Astrocyte of the hippocampus (primary cell): ENCODE measurements at places on chromosomes 3 and 15.

DNA sequence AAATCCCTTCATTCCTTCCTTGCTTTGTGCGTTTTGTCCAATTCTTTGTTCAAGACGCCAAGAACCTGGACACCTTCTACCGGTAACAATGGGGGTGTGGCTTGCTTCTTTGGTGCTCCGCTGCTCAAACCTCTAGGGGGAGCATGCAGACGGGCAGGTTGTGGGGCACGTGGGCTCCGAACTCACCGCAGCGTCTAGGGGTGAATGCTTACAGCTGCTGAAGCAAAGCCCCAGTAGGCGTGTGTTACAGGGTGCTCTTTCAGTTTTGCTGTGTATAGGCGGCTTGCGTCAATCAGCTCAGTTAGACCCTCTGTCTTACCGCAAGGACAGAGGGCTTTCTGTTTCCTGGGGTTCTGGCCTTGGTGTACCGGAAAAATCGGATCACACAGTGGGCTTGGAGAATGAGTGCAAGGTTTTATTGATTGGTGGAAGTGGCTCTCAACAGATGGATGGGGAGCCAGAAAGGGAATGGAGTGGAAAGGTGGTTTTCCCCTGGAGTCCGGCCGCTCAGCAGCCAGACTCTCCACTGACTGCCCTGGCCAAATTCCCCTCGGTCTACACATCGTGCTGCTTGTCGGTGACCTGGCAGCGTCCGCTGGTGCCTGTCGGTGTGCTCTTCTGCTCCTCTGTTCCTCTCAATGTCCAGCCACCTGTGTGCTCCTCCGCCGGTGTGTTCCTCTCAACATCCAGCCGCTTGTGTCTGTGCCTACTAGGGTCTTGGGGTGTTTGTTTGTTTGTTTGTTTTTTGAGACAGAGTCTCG lies 1.2 kb upstream of the LRRC34 start:
- no peak for DNase-seq

DNA sequence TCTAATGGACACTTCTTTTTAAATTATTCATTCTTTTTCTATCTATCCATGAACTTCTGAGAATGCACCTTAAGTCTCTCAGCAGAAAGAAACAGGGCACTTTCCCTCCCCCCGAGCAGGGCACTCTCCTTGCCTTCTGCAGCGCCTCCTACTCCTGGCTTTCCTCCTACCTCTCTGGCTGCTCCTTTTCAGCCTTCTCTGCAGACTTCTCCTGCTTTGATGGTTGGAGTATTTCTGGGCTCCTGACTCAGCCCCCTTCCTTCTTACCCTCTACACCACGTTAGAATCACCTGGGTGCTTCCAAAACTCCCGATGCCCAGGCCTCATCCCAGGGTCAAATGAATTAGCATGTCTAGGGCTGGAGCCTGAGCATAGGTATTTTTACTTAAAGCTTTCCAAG lies 3.4 kb downstream of the SCN5A start:
- no peak for DNase-seq

DNA sequence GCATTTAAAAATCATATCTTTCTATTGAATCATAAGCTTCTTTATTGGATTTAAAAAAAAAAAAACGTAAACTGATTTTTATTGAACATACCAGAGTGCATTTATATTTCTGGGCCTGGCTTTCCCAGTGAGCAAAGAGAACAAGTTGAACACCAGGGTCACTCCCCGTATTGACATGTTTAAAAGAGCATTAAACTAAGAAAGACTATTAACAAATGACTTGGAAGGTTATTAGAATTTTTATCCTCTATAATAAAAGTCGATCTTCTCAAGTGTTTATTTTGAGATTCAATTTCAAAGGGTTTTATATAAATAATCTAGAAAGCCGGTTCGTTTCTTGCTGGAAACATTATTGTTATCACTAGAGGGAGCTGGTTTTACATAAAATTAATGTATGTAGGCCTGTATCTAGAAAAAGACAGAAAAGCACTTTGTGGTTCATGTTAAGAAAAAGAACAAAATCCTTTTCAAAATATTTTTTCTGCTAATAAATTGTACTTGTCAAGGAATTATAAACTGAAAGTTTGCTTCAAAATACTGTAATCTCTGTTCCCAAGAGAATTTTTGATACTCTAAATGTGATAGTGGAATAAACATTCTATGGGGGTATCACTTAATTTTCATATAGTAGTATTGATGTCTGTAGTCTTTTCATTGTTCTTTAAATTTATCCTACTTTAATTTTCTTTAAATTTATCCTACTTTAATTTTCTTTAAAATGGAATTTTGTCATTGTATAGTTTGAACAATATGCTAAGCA lies 321.8 kb upstream of the MME start:
- DNase-seq, result peak; percentile 24

DNA sequence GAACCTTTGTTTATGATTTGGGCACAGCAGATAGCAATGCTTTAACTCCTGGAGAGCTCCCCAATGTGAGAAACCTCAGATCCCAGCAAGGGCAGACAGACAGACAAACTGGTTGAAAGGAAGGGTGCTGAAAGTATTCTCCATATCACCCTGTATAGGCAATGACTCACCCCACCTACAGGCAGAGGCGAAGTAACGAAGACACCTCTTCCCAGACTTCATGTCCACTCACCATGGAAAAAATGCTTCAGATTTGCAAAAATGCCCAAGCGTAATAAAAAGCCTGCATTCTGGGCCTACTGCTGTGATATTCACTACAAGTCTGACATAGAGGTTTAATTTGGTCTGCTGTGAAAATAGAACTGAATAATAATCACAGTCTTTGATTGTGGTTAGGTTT lies 50.5 kb downstream of the THBS1 start:
- peak; percentile 43 for DNase-seq

DNA sequence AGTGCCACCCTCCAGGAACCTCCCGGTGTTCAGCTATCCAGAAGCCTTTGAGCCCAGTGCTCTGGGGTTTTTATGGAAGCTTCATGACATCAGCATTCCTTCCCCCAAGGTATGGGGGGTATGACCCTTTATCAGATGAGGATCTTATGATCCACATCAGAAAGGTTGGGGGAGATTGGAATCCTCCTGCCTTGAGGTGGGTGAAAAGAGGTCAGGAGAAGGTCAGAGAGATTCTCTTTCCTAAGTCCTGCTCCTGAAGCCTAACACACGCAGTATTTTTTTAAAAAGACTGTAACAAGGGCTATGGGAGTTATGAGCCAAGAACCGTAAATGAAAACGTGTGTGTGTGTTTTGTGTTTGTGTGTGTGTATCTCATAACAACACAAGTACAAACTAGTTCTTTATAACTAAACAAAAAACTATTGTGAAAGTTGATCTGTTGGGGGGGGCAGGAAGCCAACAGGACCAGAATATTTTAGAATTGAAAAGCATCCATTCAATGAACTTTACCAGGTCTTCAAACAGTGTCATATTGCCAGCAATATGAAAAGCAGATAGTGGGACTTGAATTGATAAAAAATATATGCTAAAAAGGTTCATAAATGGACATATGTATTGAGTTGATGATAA lies 13.2 kb downstream of the MKRN3 start:
- no peak for DNase-seq

GRCh38 chr15:43440721-43441281 lies 52.2 kb downstream of the TP53BP1 start:
- peak; percentile 95 for DNase-seq

DNA sequence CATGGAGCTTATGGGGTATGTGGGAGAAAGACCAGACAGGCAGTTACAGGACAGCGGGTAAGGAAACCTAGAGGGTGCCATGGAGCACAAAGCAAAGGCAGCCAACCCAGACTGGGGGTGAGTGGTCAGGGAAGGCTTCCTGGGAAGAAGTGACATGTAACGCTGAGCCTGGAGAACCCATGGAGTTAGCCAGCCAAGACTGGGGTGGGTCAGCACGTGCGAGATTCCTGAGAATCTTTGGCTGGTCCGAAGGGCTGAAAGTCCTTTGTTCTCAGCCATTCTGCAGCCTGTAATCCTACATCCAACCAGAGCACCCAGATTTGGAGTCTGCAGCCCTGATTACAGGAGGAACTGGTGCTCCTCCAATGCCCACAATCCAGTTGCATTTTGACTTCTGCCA lies 120.1 kb upstream of the WNT5A start:
- DNase-seq, result no peak

DNA sequence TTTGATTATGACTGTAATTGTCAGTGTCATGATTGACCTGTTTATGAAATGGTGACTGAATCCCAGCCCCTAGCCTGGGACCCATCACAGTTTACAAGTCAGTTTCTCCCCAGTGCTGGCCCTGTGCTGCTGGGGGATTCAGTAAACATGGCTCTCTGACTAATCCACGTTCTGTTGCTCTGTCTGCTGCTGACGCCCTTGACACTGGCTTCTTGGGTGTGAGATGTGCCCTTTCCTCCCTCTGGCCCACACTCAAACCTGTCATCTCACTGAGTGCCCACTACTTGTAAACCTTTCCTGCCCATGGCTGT lies 84.2 kb downstream of the COL6A5 start:
- DNase-seq, result no peak

GRCh38 chr3:12227833-12228232 lies 61.0 kb upstream of the PPARG start:
- DNase-seq, result peak; percentile 95

GRCh38 chr3:184315543-184315867 lies 1.1 kb downstream of the EIF4G1 start:
- no peak for DNase-seq

DNA sequence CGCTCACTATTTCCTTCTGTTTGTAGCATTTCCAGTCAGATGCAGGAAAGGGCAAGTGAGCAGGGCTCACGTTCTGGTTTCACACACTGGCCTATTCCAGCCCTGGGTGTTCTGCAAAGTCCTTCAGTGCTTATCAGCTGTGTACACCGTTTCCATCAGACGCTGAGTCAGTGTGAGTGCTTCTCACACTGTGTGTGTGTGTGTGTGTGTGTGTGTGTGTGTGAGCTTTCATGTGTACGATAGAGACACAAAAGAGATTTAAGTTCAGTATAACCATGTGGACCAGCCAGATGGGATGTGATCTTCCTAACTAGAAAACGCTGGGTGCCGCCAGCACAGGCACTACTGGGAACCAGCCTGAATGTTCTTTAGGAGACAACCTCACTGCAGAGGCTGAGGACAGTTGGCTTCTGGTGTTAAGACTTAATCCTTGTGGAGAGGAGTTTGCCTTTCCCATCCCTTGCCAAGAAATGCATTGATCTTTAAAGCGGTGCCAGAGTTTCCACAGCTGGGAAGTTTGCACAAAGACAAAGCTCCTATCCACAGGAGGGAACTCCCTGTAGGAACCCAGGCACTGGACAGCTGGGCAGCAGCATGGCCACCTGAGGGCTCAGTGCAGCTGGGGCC lies 3.9 kb upstream of the CHSY1 start:
- peak; percentile 65 for DNase-seq

DNA sequence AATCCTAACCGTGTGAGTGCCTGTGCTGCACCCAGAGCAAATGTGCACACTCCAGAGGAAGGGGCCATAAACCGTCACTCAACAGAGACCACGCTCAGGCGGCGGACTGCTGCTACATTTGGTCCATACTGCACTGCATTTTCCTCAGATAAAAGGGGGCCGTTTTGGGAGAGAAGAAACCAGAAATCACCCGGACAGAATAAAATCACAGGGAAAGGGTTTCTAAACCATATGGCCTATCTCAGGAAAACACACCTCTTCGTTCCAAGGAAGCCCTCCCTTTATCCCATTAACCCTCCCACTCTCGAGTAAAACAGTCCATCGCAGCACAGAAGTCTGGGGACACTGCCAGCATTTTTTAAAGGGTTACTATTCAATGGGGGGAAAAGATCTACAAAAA lies 7.6 kb downstream of the IL17RD start:
- peak; percentile 55 for DNase-seq

- DNase-seq, result no peak
These were observed 670 bp upstream of the ISLR start for GRCh38 chr15:74172701-74173379.

- no peak for DNase-seq
These were observed 80.5 kb downstream of the STT3B start for GRCh38 chr3:31613177-31613576.

- DNase-seq, result no peak
These were observed 53.7 kb downstream of the DNAJB8 start for GRCh38 chr3:128413003-128413370.
